ENCODE measurements at places on chromosomes 3 and 15.
A peak's percentile ranks its signal among the peaks of the same experiment; 100 is the strongest.

DNA sequence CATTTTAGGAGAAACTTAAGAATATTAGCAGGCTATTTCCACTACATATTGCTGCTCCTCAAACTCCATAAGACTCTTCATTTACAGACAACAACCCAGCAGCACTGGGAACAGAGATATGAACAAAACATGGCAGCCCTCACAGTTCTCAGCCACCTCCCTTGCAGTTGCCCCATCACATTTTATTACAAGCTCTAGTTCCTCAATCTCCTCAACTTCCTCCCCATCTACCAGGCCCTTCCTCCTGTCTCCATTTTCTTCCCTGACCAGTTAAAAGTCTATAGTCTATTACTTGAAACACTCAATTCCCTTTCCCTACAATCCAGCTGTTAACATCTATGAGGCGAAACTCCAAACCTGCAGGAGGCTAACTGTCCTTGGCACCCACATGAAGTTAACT, 412.5 kb downstream of the TBC1D5 start:
- no peak for DNase-seq

- DNase-seq = no peak
Observed at GRCh38 chr3:71304684-71305083, 278.8 kb downstream of the FOXP1 start.

GRCh38 chr3:83065851-83066460, 1304.5 kb upstream of the GBE1 start:
- no peak for DNase-seq

GRCh38 chr3:178127221-178127620, 409.0 kb upstream of the KCNMB2 start:
- DNase-seq = no peak

GRCh38 chr3:116340680-116341216, 104.5 kb downstream of the LSAMP start:
- DNase-seq = no peak

- no peak for DNase-seq
Observed at GRCh38 chr15:88648357-88649214, 9.8 kb downstream of the ISG20 start.

DNA sequence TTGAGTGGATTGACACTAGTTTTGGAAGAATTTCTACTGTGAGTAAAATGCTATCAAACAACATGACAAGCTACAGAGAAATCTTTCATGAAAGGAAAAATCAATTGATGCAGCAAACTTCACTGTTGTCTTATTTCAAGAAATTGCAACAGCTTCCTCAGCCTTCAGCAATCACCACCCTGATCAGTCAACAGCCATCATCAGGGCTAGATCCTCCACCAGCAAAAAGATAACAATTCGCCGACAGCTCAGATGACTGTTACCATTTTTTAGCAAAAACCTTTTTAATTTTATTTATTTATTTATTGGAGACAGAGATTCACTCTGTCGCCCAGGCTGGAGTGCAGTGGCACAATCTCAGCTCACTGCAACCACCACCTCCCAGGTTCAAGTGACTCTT, 44.0 kb downstream of the MLH1 start:
- DNase-seq = no peak

- DNase-seq = no peak
Observed at GRCh38 chr15:25713736-25714537, 149.2 kb downstream of the ATP10A start.

GRCh38 chr3:64717872-64718613, 30.2 kb upstream of the ADAMTS9 start:
- DNase-seq = no peak

GRCh38 chr3:32531010-32531647, 28.5 kb upstream of the CMTM6 start:
- DNase-seq = no peak

DNA sequence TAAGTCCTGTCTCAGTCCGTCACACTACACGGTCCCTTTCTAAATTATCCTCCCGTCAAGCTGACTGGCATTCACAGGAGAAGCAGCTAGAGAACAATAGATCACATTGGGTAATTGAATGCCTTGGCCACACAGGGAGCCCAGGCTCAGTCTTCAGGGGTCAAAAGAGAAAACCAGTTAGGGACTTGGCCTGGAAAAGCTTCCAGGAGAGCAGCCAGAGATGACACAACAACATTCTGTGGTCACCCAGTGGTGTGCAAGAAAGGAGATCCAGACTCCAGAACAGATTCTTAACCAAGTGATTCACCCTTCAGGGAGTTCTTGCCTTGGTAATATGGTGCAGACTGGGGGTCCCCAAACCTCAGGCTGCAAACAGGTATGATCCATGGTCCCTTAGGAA, 15.9 kb downstream of the ARHGAP31 start:
- DNase-seq = no peak

- DNase-seq = no peak
Observed at GRCh38 chr3:44237665-44238064, 4.0 kb upstream of the TOPAZ1 start.

- no peak for DNase-seq
Observed at GRCh38 chr15:75834021-75834420, 9.2 kb upstream of the UBE2Q2 start.

GRCh38 chr15:69088300-69088965, 72.0 kb upstream of the GLCE start:
- no peak for DNase-seq

GRCh38 chr3:141735176-141735575, 2.9 kb upstream of the RNF7 start:
- DNase-seq = no peak

- DNase-seq = no peak
Observed at GRCh38 chr3:26621906-26622620, 509 bp upstream of the LRRC3B start.

DNA sequence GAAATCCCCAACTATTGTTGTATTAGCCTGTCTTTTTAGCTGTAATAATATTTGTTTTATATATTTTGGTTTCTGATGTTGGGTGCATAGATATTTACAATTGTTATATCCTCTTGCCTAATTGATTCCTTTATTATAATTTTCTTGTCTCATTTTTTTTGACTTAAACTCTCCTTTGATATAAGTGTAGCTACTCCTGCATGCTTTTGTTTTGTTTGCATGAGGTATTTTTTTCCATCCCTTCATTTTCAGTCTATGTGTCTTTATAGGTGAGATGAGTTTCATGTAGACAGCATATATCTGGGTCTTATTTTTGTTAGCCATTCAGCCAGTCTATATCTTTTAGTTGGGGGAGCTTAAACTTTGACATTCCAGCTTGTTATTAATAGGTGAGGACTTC, 37.4 kb downstream of the FAIM start:
- DNase-seq = no peak

DNA sequence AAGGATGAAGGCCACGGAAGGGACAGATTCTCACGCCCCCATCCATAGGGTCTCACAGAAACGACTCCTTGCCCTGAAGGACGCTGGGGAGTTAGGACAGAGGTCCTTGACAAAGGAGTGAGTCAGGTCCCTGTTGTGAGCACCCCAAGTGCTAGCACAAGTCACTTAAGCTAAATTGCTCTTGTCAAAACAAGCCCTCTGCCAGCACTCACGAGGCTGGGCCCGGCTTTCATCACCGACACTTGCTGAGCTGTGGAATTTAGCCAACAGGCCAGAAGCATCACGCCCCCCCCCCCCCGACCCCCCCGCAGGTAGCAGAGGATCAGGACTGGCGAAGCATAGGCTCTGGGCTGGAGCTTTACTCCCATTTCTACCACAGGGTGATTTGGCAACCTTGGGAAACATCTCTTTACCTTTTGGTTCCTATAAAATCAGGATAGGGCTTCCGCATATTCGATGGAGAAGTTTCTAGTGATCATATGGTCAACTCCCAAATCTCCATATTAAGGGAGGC, 75.4 kb downstream of the ADCY5 start:
- no peak for DNase-seq

GRCh38 chr3:1843111-1843510, 255.6 kb upstream of the CNTN4 start:
- no peak for DNase-seq

DNA sequence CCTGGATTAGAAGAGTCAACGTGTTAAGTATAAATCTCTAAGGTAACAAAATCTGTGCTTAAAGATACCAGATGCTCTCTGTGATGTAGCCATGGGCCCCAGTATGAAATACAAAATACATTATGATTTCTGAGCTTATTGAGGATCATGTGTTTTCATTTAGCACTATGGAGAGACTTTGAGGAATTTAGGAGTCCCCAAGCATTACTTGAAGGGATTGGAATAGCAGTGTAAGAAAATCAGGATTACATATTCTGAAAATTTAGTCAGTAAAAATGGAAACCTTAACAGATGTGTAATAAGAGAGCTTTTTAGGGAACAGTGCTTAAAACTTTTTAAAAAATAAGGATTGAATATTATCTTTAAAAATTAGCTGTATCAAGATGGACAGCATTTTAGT, 35.5 kb downstream of the ECT2 start:
- DNase-seq = no peak

DNA sequence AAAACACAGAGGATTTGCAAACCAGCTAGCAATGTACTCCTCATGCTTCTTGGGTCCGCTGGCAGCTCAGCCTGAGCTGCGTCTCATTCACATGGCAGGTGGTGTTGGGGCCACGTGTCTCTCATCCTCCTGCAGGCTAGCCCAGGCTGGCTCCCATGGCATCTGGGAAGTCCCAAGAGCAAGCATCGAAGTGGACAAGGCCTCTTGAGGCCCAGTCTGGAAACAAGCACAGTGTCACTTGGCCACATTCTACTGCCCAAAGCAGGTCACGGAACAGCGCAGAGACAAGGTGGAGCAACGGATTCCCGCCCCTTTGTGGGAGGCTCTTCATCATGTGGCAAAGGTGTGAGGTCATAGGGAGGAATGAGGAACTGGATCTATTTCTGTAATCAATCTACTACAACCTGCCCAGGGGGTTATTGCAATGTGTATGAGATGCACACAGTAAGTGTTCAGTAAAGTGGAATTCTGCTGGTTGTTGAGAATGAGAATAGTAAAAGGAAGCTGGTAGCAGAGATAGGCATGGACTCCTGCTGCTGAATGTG, 128.3 kb downstream of the TPRA1 start:
- no peak for DNase-seq

- no peak for DNase-seq
Observed at GRCh38 chr3:98445949-98446406, 17.0 kb upstream of the OR5K1 start.

GRCh38 chr3:8709287-8709686, 24.3 kb upstream of the CAV3 start:
- DNase-seq = no peak

DNA sequence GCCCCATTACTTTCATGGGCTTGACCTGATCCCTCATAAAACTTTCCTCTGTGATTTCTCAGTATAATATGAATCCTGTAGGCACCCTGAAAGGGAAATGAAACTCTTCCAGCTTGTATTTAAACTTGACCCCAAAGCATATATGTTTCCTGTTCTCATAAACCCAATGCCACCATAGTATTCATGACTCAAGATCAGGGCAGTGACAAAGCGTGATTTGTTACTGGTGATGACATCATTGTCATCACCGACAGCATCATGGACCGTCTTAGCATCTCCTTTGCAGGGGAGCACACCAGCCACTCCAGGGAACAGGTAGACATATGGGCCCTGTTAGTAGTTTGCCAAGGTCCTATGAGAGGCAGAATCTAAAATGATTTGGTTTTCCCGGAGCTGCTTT, 741.2 kb downstream of the NR2F2 start:
- no peak for DNase-seq

DNA sequence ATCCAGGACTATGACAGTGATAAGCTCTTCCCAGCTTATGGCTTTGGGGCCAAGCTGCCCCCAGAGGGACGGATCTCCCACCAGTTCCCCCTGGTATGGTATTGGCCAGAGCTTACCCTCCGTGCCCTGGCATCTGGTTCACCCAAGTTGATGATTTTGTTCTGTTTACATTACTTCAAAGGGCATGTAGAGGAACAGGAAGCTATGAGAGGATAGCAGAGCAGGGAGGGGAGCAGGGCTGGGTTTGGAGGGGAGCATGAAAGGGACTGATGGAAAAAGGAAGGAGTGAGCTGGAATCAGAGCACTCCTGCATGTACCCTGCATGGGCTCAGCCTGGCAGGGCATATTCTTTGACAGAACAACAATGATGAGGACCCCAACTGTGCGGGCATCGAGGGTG, 13.4 kb upstream of the BRPF1 start:
- peak; percentile 26 for DNase-seq

DNA sequence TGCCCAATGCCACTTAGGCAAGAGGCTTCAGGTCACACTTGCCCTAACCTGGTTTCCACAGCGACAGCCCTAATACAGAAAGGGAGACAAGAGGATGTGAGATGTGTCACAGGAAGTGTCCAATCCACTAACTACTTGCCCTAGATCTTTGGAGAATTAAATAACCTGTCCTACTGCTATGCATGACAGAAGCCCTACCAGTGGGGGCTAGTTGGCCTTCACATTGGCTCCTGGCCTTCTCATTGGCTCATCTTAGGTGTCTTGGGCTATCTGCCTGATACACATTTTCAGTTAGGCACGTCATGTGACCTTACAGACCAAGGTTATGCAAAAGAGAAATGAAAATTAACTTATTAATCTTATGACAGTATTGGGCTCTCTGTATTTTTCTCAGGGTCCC, 449.9 kb downstream of the FHIT start:
- no peak for DNase-seq

- DNase-seq = no peak
Observed at GRCh38 chr3:94069194-94069813, 6.4 kb downstream of the NSUN3 start.

GRCh38 chr3:2246873-2247648, 148.4 kb downstream of the CNTN4 start:
- no peak for DNase-seq

DNA sequence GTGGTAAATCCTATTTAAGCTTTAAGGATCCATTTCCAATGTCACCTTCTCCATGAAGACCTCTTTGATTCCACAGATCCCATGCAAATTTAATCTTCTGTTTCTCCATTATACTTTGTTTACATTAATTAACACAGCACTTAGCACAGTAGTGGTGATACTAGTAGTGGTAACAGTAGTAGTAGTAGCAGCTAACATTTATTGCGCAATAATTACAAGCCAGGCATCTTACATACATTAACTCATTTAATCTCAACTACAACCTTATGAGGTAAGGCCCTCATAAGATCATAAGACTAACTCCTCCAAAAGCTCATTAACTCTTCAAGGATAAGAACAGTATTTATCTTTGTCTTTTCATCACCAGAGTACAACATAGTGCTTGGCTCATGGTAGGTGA, 54.8 kb upstream of the FSIP1 start:
- DNase-seq = no peak

DNA sequence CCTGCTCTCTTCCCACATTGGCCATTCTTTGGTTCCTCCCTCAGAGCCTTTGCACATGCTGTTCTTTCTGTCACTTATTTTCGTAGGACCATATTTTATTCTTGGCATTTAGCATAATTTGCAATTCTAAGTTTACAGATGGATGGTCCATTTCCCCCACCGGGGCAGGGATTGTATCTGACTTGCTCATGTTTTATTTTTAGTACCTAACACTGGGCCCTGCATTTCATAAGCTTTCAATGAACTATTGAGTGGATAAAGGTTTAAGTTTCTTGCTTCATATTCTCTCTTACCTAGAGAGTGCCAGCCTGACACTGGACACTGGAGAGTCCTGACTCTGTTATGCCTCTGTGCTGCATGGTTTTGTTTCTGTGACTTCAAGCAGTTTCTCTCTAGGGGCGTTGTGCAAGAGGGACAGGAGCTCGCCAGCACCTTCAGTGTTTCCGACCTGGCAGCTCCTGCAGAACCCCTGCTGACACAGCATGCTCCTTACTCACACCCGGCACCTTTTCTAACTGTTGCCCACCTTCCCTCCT, 87.4 kb downstream of the FLNB start:
- no peak for DNase-seq

- DNase-seq = peak; percentile 49
Observed at GRCh38 chr3:157438194-157438730, 1.6 kb downstream of the PTX3 start.

All from WERI-Rb-1 (cell line).